ENCODE measurements at places on chromosomes 11 and 22.
A peak's percentile ranks its signal among the peaks of the same experiment; 100 is the strongest.

DNA sequence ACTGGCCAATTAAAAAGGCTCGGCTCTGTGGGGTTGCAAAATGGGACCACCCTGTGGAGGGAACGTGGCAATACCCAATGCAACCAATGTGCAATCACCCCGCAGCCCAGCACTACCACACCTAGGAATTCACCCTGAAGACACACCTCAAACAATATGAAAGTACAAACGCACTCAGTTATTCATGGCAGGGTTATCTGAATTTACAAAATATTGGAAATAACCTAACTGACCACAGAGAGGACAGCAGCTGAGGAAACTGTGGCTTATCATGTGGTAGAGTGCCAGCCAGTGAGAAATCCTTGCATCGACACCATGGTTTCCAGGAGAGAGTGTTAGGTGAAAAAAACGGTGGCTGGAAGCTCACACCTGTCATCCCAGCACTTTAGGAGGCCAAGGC, 18.7 kb downstream of the ALG12 start:
- DNase-seq, result no peak

DNA sequence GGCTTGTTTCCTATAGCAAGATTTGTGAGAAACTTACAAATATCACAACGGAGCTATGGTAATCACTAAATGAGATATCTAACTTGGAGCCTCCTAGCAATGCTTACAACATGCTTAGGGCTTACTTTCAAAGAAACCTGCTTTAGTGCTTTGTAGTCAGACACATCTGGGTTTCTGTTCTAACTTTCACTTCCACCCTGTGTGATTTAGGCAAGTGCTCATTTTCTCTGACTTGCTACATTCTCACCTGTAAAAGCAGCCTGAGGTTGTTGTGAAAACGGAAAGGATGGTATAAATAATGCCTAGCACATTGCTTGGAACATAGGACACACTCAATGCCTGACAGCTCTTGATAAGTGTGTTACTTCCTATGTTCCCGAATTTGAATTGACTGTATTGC, 45.6 kb downstream of the LRRC4C start:
- no peak for DNase-seq

- DNase-seq, result no peak
These were observed 27.9 kb upstream of the SLC36A4 start for GRCh38 chr11:93225662-93226061.

DNA sequence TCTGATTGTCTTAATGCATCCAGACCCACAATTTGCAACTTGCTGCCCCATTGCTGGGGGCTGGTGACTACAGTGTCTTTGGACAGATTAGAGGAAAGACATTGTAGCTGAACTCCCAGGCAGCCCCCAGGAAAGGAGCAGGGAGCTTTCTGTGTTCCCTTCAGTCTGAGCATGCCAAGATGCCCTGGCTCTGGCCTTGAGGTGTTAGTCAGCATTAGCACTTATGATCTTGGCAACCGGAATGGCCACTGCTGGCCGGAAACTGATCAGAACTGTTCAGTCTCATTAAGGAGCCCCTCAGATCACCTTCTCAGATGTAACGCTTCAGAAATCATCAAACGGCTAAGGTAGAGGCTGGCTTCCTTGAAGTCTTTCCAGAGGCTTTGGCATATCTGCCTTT, 195.2 kb downstream of the NAV2 start:
- no peak for DNase-seq

DNA sequence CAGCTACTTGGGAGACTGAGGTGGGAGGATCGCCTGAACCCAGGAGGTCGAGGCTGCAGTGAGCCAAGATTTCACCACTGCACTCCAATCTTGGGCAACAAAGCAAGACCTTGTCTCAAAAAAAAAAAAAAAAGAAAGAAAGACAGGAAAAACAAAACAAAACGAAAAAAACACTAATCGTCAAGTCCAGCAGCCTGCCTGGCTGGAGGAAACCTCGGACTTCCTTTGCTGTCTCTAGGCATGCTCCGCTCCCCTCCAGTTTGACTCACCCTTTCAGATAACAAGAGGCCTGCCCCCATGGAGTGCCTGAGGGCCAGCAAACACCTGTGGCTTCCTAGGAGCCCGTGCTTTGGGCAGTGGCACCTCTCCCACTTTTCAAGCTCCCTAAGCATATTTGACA, 28.8 kb upstream of the CHKA start:
- no peak for DNase-seq

- peak; percentile 64 for DNase-seq
These were observed 30.5 kb downstream of the CTNND1 start for GRCh38 chr11:57792060-57792541.

DNA sequence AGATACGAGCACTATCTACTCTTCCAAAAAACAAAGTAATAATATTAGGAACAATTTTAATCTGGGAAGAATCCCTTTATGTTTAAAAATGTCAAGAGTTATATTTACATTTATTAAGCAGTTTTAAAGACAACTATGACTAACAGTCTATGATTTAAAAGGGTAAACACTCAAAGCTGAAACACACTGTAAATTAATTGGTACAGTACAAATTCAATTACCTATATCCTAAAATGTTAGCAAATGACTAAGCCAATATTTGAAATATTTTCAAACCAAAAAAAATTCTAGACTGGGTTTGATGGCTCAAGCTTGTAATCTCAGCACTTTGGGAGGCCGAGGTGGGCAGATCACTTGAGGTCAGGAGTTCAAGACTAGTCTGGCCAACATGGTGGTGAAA, 36.0 kb upstream of the CHRNA10 start:
- no peak for DNase-seq

DNA sequence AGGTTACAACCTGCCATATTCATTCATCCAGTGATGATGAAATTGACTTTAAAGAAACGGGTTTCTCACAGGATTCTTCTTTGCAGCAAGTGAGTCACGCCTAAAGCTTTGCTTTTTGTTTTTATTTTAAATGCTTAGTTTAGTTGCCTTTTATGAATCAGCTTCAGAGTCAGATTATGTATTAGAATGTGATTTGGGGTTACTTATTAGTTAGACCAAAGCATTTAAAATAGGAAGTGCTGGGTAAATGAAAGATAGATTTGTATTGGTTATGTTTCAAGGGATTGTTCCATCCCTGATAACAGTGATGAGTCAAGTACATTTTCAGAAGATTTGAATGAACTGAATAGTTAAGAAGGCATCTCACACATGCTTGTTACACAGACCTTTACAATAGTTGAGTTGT, 101.3 kb upstream of the GAL start:
- no peak for DNase-seq

GRCh38 chr22:26651815-26652214, 5.6 kb upstream of the MIAT start:
- DNase-seq, result no peak

DNA sequence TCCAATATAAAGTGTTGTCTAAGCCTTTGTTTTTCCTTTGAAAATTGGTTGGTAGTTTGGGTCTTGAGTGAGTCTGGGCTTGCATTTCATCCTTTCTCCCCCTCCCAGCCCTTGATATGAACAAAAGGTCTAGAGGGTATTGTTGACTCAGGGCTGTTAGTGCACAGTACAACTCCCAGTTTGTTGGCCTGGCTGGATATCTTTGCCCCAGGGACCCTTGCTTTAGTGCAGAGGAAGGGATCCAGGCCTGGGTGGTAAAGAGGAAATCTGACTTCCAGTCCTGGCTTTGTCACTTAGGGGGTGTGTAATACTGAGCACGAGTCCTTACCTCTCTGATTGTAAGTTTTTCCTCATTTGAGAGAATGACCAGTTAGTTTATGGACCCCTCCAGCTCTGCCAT, 330.4 kb downstream of the TMEM135 start:
- no peak for DNase-seq

DNA sequence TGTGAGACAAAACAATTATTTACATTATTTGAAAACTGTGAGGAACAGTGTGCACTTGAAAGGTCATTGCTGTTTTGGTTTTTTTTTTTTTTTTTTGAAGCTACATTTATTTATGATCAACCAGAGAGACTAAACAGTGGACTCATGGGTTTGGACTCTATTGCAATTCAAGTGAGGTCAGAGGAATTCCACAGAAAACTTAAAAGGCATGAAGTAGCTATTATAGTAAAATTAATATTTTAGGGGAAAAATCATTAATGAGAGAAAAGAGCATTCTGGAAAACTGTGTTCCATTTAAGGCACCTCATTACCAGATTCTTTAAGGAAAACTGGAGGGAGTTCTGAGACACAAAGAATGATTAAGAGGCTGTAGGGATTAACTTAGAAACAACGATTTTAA, 102.8 kb downstream of the WNT11 start:
- DNase-seq, result no peak

GRCh38 chr11:104934594-104934993, 33.8 kb downstream of the CASP4 start:
- no peak for DNase-seq

GRCh38 chr11:34970033-34970432, 53.6 kb downstream of the PDHX start:
- DNase-seq, result no peak

Measured in dorsolateral prefrontal cortex (tissue), 122 donors.